WERI-Rb-1 (cell line): ENCODE measurements at places on chromosomes 11 and 22.

DNA sequence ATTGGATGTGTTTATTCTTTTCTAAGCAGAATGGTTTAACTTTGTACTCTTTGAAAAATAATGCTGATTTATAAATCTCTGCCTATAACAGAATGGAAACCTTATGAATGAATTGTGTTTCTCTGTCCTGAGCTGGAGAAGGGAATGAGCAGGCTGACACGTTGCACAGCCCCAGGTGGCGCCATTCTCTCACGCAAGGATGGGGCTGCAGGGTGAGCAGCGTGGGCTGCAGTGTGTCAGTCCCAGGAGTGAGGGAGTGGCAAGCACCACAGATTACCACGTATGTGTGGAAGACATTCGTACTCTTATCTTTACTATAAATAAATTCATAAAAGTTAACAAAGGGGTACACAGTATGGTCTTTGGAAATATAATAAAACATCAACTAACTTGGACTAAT is 33.4 kb downstream of the FDX1 start:
- peak; percentile 80 for DNase-seq

DNA sequence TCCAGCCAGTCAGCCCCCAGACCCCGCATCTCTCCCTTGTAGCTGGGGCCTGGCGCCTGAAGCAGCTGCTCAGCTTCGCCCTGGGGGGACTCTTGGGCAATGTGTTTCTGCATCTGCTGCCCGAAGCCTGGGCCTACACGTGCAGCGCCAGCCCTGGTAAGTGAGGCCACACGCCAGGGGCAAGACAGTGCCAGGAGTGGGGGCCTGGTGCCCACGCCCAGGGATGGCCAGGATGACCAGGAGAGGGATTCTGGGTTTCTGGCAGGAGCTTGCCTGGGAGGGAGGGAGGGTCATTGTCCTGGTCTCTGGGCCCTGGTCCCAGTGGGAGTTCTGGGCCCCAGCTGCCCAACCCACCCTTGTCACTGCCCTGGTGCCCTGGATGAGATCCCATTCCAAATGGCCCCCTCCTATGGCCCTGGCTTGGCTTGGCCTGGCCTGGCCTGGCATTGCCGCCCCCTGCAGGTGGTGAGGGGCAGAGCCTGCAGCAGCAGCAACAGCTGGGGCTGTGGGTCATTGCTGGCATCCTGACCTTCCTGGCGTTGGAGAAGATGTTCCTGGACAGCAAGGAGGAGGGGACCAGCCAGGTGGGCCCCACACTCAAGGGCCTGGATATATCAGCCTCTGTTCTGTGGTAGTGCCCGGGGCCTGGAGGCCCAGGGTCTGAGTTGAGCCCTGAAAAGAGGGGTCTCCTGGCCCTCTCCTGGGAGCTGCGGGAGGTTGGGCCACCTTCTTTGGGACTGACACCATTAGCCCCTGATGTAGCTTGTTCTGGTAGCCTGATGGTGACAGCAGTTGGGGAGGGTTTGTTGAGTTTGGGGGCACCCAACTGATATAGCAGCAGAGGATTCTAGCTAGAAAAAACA is 3.7 kb downstream of the SLC39A13 start:
- DNase-seq, result peak; percentile 72

GRCh38 chr11:121055076-121055475 is 31.2 kb downstream of the TBCEL start:
- DNase-seq, result no peak

GRCh38 chr11:77309401-77310085 is 8.1 kb upstream of the GDPD4 start:
- DNase-seq, result no peak

DNA sequence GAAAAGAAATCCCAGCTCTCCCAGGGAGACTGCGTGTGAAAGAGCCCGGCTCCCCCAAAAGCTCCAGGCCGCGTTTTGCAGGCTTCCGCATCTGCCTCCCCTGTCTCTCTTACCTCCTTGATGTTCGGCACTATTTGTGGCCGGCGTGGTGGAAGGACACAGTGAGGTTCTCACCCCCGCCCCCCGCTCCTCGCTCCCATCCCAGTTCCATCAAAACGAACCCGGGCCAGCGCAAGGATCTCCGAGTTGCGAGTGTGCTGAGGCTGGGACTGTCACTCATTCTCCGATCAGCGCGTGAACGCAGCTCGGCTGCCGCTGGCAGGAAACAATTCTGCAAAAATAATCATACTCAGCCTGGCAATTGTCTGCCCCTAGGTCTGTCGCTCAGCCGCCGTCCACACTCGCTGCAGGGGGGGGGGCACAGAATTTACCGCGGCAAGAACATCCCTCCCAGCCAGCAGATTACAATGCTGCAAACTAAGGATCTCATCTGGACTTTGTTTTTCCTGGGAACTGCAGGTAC is at the start of gene NCAM1:
Gene NCAM1, plus strand, starts transcription at position 275 of the 523 bp plus-strand sequence.
- DNase-seq, result peak; percentile 98

DNA sequence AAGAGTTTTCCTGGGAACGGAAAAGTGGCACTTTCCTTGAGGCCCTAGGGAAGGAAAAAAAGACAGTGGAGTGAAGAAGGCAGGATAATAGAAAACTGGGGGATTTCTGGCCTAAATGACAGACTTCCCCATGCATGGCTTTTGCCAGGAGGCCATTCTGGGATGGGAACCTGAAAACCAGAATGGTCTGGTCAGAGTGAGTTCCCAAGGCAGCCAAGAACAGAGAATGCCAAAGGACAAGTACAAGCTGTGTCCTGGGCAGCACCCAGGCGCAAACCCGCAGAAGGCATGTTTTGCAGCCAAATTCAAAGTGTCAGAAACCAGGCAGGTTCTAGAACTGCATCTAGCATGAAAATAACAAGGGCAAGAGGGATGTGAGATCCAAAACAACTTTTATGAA is 162.4 kb downstream of the SPON1 start:
- no peak for DNase-seq

DNA sequence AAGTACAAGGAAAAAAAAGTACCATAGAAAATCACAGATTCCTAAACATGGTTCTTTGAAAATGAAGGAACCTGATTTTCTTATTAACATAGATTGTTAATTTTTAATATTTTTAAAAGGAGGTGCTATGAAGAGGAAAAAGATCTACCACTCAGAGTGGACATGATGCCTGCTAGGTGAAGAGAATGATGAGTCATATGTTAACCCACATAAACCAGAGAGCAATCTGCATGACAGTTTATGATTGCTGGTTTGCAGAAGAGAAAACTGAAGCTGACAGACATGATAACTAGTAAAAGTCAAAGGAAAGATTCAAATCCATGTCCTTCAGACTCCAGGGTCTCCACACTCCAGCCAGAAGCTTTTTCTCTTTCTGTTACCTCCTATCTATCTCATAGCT is 1231.7 kb downstream of the LRRC4C start:
- DNase-seq, result no peak

GRCh38 chr11:58121096-58121495 is 4.2 kb downstream of the OR9I1 start:
- no peak for DNase-seq

DNA sequence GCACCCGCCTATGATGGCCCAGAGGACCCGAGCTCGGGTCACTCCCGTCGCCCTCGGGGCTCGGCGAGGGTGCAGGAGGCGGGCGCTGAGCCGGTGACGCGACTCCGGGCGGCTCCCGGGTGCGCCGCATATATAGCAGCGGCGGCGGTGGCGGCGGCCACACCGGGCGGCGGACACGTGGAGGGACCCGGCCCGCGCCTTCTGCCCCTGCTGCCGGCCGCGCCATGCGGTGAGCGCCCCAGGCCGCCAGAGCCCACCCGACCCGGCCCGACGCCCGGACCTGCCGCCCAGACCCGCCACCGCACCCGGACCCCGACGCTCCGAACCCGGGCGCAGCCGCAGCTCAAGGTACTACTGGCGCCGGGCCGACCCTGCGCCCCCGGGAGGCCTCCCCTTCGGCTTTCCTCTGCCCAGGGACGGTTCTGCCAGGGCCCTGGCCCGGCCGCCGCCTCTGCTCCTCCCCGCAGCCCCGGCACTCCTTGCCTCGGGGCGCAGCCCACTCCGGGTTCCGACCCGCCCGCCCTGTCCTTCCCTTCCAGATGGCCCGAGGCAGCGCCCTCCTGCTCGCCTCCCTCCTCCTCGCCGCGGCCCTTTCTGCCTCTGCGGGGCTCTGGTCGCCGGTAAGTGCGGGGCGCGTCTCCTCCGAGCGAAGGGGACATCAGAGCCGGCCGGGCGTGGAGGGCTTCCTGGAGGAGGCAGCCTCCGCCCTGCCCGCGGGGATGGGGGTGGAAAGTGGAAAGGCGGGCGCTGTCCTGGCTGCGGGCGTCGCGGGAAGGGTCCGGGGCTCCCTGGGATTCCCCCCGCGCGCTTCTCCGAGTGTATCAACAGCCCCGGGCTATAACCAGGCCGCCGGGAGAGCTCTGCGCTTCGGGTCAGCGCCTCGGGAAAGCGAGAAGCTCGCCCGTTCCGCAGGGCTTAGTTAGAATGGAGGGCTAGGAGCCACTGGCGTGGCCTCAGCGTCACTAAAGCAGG is at the start of gene GAL:
Gene GAL, plus strand, starts transcription at position 160 of the 972 bp plus-strand sequence. Its CDS starts 380 bp downstream, at position 540.
- no peak for DNase-seq

DNA sequence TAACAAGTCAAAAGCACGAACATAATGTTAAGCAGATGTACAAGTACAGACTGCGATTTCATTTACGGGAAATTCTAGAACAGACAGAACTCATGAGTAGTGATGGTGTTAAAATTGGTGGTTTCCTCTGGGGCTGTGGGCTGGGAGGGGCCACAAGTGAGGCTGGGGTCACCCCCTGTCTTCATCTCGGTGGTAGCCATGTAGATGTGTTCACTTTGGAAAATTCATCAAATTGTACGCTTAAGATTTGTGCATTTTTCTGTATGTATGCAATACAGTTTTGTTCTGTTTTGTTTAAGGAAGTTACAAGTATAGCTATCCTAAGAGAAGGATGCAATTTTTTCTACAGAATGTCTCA is 504 bp upstream of the ASCC2 start:
- DNase-seq, result no peak

DNA sequence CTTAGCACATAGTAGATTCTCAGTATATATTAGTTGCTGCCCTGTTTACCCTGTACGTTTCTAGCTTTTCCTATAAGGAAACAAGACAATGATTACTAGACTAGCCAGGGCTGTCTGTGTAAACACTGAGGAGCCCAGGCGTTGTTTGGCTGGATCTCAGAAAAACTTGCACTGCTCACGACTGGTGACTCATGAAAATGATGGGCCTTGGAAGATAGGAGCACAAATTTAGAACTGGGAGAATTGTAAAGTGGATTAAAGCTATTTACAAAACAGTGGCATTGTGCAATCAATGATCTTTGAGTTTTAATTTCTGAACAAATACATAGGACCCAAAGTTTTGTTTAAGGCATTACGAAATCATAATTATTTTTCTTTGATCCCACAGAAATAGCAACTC is 276.9 kb downstream of the FAM76B start:
- DNase-seq, result no peak

DNA sequence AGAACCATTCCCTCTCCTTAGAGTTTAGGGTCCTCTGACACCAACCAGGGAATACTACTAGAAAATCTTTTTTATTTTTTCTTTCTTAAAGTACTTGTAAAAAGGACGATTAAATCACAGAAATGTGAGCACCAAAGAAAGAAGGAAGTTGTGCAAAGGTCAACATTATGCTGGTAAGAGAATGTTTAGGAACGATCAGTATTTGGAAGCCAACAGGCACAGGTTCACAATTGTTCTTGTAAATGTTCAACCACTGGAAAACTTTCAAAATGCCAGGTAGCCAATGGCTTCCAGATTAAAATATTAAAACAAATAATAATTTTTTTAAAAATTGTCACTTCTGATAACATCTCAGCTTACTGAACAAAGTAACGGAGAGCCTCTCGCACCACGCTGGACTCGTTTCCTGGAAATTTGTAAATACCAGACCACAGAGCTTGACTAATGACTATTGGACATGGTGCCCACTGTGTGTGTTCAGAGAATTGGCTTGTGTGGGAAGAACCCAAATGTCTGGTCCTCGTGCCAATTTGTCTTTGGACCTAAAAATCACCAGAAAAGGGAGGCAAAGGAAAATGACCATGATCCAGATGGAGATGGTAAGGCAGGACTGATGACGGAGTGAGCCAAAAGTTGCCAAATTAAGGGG is 20.8 kb downstream of the COMMD9 start:
- no peak for DNase-seq

DNA sequence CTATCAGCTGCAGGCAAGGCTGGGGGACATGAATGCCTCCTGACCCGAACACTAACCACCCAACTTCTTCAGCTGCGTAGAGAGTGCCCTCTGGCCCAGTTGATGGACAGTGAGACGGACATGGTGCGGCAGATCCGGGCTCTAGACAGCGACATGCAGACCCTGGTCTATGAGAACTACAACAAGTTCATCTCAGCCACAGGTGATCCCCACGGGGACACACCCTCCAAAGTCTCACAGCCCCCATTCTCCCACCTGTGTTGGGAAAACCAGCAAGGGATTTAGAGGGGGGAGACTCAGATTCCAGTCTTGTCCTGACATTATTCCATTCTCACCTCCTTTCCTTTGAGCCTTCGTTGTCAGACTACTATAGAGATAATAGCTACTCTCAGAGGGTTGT is 912 bp downstream of the VPS51 start:
- DNase-seq, result no peak

DNA sequence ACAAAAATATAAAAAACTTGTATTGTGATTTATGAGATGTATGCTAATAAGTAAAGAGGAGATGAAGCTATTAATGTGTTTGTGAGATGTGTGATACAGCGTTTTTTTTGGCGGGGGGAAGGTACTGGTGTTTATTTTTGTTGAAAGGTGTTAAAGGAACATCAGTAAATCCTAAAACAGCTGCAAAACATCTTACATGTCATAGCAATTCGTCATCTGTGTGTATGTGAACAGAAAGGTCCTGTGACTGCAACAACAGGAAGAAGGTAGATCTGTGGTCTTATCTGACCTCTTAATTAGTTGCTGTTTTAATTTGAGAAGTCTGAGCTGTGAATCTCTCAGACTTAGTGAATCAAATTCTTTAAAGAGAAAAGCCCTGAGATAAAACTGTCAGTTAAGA is 1041.1 kb downstream of the JRKL start:
- no peak for DNase-seq

DNA sequence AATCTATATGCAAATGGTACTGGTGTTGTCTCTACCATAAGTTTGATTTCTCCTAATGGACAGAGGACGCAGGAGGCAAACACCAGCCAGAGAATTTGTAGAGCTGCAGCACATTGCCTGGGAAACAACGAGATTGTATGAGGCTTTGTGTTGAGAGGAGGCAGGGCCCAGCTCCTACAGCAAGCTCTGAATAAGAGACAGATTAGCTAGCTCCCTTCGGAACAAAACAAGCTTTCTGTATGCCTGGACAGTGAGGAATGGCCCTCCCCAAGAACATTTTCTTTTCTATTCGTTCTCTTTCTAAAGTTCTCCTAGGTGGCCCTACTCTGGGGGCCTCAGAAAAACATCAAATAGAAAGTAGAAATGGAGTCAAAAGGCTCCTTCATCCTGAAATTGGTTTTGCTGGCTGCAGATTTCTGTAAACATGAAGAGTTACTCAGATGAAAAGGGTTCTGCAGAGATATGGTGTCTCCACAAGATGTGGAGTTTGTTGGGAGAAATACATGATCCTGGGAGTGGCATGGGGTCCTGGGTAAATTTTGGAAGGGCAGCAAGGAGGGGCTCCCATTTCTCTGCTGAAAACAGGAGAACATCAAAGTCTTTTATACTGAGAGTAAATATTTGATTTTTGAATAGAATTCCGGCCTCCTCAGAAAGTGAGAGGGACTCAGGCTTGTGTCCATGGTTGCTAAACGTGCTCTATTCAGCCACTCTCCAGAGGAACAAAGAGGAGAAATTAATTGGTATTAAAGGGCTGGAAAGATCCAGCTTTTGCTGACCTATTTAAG is 6.8 kb upstream of the HEPACAM start:
- no peak for DNase-seq
